ENCODE measurements at places on chromosomes 11 and 22. TPM values are rescaled to one million over a fixed set of nuclear protein-coding genes. Genes with fewer than 3 reads are reported as not detected.

The CABP4 gene
- 2.5 TPM for total RNA-seq

The NRXN2 gene
- total RNA-seq, result 13.7 TPM

The ACR gene
- total RNA-seq, result 1.5 TPM

The FAM181B gene
- 3.7 TPM for total RNA-seq

The PRRG4 gene
- 22.9 TPM for total RNA-seq

The SLC5A4 gene
- 1.1 TPM for total RNA-seq

DNA sequence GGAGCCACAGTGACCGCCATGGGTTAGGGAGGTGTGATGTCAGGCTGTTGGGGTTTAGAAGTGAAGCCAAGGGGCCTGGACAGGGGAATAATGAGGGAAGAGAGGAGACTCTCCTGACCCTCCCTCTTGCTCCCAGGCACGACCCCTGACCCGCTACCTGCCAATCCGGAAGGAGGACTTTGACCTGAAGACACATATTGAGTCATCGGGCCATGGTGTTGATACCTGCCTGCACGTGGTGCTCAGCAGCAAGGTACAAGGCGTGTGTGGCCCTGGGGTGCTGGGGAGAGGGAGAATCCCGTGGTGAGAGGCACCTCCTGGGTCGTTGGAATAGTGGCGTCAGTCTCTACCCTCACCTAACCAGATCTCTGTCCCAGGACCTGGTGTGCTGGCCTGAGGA lies 29.5 kb downstream of the TREH start:
- DNase-seq, result no peak

GRCh38 chr22:42154293-42155052 lies 23.9 kb upstream of the CYP2D6 start:
- DNase-seq, result no peak

- peak; percentile 76 for DNase-seq
These were observed 101.8 kb downstream of the BCR start for GRCh38 chr22:23282089-23282501.

- no peak for DNase-seq
These were observed 1.6 kb upstream of the TH start for GRCh38 chr11:2173150-2173693.

- DNase-seq, result no peak
These were observed 696.6 kb downstream of the KCNA4 start for GRCh38 chr11:29320196-29320595.

DNA sequence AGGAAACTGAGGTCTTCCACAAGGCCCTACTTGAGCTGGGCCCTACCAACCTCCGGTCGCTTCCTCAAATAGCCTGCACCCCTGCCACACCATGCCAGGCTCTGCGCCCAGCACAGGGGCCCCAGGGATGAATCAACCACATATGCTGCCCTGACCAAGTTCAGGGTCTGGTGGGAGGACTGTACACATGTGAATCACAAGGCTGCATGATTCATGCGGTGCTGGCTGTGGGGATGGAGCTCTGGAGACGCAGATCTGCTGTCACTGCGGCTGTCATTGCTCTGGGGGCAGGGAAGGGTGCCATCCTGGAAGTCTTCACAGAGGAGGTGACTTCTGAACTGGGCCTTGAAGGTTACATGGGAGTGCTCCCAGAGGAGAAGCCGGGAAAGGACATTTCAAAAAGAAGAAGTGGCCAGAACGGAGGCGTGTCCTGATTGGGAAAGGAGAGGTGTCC lies 21.5 kb downstream of the CYTH4 start:
- no peak for DNase-seq

- no peak for DNase-seq
These were observed 197.8 kb downstream of the ETS1 start for GRCh38 chr11:128389461-128389976.

DNA sequence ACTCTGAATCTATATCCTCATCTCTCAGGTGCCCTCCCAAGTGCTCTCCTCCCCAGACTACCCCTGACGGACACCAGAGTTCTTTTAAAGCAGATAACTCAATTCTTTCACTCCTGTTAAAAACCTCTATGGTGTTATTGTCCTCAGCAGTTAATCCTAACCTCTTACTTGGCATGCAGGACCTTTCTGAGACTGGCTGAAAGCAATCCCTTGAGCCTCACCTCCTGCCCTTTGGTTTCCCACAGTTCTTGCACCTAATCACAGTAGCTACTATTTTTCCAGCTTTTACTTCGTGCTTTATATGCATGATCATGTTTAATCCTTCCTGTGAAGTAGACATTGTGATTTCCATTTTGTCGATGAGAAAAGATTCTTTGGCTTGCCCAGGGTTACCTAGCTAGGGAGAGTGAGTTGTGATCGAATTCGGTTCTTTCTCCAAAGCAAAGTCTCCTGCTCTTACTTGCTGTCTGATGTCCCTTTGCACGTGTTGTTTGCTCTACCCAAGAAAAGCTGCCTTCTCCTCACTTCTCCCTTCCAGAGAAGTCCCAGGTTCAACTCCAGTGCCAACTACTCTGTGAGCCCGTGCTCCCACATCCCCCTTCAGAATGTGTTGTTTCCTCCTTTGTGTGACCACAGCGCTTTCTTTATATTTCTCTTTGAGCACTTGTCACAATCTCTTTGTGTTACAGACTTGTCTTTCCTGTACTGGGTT lies 2.1 kb downstream of the UBE2L3 start:
- DNase-seq, result no peak

DNA sequence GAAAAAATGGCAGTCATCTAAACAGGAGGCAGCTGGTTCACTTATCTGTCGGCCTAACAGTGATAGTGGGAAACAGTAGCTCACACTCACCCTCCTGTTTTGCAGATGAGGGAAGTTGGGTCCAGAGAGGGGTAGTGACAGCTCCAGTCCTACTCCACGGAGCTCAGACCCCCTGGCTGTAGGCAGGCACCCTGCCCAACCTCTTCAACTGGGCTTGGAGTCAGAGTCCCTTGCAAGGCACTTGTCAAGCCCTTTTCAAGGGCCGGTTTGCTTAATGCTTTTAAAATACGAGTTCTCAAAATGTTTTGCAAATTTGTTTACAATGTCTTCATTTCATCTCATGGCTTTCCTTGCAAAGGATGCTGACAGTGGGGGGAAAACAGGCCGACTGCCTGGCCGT lies 75.1 kb downstream of the BMAL1 start:
- DNase-seq, result no peak

DNA sequence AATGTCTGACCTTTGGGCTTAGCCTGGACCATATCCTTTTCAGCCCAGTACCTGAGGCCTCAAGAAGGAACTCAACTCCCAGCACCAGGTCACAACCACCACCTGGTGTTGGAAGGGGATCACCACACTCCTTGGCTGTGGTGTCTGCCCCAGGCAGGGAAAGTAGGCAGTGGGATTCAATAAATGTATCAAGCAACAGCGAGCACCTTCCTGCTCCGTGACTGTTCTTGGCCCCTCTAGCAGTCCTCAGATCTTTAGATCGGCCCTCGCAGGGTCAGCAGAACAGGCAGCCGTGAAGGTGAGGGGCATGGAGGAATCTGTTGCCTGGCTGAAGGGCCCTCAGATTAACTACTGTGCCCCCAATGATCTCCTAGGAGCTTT lies 15.9 kb downstream of the ARFGAP2 start:
- no peak for DNase-seq

GRCh38 chr11:69290806-69291205 lies 3.1 kb upstream of the MYEOV start:
- DNase-seq, result no peak

DNA sequence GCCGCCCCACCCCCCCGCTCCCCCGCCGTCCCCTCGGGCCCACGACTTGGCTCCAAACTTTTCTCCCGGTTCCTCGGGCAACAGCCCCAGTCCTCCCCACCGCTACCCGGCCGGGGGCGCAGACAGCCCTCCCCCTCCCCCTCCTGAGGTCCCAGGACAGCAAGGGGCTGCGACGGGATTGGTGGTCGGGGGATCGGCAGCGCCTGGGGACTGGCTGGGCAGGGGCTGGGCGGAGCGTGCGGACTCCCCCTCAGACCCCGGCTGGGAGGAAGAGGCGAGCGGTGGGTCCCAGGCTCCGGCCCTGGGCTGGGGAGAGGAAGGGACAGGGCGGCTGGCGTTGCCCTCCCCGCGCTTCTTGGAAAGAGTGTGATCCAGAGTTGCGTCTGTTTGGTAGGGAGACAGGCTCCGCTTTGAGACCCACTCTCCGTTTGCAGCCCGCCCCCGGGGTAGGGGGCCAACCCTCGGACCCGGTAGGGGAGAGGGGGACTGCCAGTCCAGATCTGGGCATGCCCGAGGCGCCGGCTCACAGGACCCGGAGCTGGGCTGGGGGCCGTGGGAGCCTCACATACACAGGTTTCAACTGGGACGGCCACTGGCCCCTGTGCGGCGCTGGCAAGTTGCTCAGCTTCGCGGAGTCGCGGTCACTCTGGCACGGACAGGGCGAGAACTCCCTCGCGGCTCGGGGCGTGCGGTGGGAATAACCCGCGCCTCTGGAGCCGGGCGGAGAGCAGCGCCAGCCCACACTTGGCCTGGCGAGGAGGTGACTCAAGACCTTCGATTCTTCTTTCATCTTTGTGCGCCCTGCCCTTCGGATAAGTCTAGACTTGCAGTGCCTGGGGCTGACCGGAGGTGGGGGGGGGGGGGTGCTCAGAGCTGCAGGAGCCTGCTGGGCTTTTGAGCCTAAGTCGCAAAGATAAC lies 999 bp downstream of the TSKU start:
- DNase-seq, result peak; percentile 76

- no peak for DNase-seq
These were observed 617.4 kb downstream of the CNTN5 start for GRCh38 chr11:99638073-99638553.

DNA sequence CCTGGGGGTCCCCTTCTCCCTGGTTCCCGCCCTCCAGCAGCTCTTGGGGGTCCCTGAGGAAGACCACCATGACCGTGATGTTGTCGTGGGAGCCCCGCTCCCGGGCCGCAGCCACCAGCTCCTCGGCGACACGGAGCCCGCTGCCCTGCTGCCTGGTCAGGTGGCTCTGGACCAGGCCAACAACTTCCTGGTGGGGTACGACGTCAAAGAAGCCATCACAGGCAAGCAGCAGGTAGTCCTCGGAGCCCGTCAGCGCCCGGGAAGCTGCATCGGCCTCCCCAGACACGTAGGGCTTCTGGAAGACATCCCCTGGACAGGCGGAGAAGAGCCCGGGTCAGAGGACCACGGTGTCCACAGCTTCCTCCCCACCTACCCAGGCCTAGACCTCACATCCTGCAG lies 29.5 kb downstream of the PPM1F start:
- DNase-seq, result no peak

DNA sequence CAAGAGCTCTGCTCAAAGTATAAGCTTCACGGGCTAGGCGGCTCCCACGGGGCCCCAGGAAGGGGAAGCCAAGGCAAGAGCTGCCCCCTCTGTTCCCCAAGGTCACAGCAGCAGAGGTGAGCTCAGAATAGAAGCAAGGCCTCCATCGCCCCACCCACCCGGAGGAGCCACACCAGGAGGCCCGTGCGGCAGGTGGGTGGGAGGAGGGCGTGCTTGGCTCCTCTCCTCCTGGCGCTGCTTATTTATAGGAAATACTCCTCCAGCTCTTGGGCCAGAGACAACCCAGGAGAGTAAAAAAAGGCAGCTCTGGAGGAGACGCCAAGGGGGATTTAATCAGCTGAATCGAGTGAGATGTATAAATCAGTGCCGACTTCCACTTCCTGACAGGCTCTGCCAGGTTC lies 87.8 kb downstream of the FEZ1 start:
- no peak for DNase-seq

DNA sequence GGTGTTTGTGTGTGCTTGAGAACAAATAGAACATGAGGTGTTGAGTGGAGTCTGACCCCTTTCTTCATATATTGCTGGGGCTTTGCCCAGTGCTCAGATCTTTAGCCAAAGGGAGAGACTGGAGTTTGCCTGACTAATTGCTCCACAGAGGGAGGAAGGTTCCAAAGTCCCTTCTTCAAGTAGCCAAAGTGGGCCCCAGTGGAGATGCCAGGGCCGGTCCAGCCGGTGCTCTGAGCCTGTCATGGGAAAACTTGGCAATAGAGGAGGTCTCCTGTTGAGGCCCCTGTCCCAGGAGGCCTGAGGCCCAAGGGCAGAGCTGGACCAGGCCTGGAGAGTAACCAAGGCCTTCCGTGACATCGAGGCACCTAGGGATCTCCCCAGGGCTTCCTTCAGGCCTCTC lies 112.3 kb downstream of the DSCAML1 start:
- no peak for DNase-seq

GRCh38 chr22:38257650-38258250 lies 15.1 kb downstream of the TMEM184B start:
- no peak for DNase-seq

DNA sequence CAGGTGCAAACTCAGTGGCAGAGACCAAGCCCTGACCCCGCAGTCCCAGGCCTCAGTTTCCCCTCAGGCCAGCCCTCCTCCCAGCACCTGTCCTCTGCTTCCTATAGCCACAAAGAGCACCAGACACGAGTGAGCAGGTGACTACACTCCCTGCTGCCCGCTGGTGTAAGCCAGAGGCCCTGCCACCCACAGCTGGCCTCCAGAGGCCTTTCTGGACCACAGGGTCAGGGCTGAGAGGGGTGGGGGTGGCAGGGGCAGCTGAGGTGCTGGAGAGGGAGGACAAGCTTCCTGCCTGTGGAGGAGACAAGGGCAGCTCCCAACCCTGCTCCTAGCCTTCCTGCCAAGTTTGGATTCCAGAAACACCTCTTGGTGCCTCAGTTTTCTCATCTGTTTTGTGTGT lies 31.3 kb upstream of the WNT7B start:
- DNase-seq, result no peak

DNA sequence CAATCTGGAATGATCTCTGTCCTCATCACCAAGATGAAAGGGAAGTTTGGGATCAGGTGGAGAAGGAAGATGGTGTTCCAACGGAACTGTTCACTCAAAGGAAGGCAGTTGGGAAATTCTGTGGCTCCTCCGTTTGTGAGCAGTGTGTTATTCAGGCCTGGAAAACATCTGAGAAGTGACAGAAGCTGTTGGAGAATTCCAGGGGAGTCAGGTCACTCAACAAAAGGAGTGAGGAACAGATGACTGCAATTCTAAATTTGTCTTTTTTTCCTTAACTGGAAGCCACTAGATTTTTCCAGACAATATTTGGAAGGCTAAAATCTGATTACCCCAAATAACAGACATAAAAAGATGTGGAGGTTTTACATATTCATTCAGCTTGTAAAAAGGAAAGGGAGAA lies 107.8 kb downstream of the CD44 start:
- no peak for DNase-seq

GRCh38 chr11:70637949-70638583 lies 239.7 kb downstream of the CTTN start:
- DNase-seq, result no peak

- DNase-seq, result no peak
These were observed 83.1 kb downstream of the OR5AK2 start for GRCh38 chr11:57071829-57072228.

DNA sequence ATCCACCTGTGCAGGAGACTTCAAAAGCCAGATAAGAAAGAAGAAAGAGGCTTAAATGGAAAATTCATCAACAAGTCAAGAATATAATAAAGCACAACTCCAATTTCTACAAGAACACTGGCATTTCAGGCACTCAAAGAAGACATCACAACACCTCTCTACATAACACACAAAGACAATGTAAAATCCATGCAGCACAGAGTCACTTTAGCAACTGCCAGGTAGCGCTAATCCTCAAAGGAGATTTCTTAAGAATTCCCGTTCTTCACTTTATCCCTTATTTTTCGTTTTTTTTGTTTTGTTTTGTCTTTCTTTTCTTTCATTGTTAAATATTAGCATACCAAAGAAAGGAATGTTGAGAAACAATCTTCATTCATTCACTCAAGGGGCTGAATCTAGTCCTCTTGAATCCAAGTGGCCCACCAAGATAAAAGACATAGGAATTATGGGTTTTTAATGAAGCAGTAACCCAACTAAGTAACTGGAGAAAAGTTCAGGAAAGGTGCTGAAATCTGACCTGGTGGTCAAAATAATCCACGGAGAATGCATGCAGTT lies 95.0 kb downstream of the CADM1 start:
- DNase-seq, result no peak

- DNase-seq, result no peak
These were observed 82.8 kb upstream of the HMGXB4 start for GRCh38 chr22:35174401-35175038.

GRCh38 chr22:45376009-45376408 lies 37.4 kb downstream of the SMC1B start:
- DNase-seq, result no peak

Measured in sciatic nerve (tissue), 2 donors.